ENCODE measurements at places on chromosomes 11 and 22.

DNA sequence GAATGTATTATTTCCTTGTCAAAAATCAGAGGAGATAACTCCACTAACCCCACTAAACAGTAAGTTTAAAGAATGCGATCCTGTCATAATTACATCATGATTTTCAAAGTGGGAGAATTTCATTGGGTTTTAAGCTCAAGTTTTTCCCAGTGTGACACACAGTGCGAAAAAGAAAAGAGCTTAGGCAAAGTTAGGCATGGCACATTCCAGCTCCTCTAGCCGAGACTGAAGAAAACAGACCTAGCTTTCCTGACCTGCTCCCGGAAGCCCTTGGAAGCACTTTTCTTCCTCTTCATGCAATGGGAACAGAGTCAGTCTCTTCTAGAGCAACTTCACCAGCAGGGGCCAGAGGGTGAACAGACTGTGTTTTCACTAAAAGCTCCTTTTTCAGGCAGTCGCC lies 76.6 kb upstream of the AKIP1 start:
- no peak for DNase-seq

- DNase-seq: no peak
Measured at GRCh38 chr22:19387575-19387974, 44.0 kb downstream of the HIRA start.

GRCh38 chr11:46181843-46182424 lies 60.7 kb upstream of the PHF21A start:
- no peak for DNase-seq

DNA sequence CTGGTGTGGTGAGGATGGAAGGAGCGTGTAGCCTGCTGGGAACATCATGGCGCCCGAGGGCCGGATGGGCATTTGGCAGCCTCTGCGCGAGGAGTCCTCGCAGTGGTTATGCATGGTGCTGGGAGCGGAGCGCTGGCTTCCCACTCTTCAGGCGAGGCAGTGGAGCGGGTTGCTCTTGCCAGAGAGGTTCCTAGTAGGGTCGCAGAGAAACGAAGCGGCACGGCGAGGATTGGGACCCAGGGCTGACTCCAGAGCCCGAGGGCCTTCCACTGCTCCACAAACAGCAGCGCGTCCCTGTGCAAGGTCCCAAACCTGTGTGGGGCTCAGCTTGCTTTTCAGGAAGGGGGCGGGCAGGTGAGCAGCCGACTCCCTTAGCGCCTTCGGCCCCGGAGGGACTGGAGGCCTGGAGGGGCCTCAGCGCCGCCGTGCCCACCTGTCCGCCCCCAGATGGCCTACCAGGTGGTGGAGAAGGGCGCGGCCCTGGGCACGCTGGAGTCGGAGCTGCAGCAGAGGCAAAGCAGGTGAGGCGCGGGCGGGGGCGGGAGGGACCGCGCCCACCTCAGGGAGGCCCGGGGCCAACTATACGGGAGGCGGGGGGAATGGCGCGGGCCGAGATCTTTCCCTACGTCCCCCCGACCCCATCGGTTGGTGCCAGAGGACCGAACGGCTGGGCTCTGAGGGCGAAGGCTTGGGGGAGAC lies 7.2 kb downstream of the ATG16L2 start:
- no peak for DNase-seq

DNA sequence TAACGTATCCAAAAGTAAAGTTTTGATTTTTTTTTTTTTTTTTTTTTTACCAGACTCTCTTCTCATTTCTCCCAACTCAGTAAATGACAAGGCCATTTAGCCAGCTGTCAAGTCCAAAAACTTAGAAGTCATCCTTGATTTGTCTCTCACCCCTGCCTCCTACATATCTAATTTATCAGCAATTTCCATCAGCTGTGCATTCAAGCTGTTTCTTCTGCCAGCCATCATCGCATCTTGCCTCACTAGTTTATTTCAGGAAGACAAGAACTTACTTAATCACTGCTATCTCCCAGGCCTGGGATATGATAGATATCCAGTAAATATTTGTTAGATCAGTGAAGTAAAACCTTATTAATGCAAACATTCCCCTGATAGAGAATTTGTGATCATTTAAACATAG lies 47.6 kb downstream of the SCGB1A1 start:
- DNase-seq: no peak

DNA sequence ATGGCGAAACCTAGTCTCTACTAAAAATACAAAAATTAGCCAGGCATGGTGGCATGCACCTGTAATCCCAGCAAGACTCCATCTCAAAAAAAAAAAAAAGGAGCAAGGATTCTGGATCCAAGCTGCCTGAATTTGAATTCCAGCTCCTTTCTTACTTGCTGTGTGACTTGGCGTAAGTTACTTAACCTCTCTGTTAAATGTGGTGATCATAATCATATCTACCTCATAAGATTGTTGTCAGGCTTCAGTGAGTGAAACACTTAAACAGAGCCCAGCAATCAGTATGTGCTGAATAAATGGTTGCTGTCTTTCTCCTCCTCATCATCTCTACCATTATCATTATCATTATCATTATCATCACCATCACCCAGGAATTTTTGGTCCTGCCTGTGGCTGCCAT lies 2.7 kb downstream of the MB start:
- no peak for DNase-seq

DNA sequence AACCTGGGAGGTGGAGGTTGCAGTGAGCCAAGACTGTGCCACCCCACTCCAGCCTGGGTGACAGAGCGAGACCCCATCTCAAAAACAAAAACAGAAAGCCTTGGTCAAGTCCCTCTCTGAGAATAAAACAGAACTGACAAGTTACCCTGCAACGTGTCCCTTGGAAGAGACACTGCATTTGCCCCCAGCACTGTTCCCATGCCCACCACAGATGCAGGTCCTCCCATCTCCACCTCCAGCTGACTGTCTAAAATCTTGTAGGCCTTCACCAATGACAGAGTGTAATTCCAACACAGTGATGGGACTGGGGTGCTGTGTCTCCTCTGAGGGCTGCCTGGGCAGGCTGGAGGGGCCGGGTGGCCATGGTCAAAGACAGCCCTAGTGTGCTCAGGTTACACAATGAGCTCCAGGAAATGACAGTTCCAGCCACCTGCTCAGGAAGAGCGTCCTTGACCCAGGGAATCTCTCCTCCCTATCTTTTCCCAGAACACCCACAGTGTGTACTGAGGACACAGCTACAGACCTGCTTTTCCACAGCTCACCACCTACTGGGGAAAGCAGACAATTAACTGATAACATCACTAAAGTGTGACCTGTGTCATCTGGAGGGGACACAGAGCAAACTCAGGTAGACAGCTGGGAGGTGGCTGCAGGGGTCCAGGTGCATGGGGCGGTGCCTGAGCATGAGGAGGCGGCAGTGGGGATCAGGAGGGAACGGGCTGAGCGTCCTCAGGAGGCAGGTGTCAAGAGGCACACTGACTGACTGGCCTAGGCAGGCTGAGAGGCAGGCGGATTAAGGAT lies 56.4 kb downstream of the ARFGAP3 start:
- no peak for DNase-seq

GRCh38 chr11:79242616-79243015 lies 198.2 kb downstream of the TENM4 start:
- DNase-seq: peak; percentile 68

DNA sequence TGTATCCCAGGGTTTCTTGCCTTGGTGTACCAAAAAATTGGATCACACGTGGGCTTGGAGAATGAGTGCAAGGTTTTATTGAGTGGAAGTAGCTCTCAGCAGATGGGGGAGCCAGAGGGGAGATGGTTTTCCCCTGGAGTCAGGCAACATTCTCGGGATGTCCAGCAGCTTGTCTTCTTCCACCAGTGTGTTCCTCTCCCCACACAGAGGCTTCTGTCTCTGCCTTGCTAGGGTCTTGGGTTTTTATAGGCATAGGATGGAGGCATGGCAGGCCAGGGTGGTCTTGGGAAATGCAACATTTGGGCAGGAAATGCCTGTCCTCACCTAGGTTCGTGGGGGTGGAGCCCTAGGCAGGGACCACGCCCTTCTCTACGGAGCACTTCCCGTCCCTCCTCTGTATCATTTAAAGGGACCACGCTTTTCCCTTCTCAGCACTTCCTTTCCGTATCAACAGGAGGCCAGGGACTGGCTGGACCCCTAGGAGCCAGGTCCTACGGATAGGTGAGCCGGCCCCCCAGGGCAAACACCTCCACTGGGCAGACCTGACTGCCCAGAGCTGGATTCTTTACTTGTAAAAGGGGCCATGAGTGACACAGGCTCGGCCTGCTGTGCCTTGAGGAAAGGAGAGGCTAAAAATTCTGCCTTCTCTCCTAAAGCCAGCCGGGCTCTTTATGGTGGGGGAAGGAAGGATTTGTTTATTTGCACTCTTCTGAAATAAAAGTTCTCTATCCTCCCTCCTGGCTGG lies 55.3 kb upstream of the CCDC188 start:
- DNase-seq: peak; percentile 33

DNA sequence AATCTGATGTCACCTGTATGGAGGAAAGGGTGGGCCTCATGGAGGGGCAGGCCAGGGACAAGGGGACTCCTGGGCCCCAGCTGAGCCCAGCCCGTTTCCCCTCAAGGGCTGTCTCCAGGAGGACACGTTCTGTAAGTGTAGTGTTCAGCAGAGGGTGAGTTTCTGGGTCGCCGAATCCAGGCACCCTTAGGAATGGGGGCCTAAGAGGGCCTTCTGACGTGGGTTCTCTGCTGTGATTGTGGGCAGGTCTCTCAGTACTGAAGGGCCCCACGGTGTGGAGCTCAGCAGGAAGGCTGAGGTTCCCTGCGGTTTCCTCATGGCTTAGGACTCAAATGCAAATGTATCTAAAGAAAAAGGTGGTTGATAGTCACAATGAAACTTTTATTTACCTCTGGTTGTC lies 6.5 kb downstream of the PTDSS2 start:
- no peak for DNase-seq

DNA sequence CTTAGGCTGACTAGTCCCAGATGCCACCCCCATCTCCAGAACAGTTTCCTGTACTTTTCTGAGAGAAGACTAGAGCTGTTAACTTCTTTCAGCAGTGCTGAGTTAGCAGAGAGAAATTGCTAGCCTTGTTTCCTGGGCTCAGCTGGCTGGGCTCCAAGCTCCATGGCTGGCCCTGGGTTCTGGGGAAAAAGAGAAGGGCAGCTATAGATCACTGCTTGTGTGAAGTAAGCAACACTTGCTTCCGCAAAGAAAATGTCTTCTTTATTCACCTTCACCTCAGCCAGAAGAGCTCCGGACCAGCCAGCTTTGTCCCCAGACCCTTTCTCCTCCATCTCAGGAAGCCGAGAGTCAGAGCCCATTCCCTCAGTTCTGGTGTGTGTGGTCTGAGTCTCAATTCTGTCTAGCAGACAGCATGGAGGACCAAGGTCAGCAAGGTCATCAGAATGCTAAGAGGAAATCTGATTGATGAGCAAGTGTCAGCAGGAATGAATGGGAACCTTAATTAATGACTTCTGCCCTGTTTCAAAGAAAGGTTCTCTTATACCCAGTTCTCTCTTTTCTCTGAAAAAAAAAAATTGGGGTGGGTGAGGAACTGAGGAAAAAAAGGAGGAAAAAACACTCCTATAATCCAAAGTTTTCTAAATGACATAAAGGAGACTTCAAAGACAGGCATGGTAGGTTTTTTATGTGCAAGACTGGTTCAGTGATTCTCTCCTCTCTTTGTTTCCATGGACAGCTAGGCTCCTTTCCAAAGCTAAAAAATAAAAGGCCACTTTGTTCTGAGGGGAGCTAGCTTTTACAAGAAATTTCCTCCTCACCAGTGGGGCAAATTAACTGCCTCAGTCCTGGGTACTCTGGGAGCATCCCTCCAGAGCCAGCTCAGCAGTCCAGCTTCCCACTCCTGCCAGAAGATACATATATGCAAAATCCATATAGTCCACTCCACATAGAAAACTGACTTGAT lies 63.6 kb upstream of the FAM181B start:
- DNase-seq: no peak

DNA sequence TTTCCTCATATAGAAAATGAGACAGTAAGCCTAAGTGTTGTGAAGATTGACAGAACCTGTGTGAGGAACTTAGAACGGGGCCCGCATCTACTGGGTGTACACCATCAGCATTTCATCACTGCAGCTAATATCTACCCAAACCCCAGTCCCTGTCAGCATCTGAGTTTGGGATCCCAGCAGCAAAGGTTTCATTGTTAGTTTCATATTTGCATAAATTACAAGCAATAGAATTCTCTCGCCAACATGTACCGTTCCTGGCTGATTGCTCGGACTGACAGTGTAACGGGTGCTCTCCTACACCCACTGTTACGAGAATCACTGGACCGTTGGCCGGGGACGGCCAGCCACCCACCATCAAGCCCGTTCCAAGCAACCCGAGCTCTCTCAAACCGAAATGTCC lies 10.4 kb upstream of the TMPRSS6 start:
- DNase-seq: no peak

GRCh38 chr11:32829157-32829679 lies 509 bp upstream of the PRRG4 start:
- DNase-seq: no peak

- DNase-seq: no peak
Measured at GRCh38 chr22:22825213-22825593, 62.4 kb upstream of the IGLL5 start.

- DNase-seq: no peak
Measured at GRCh38 chr11:1949302-1949701, 2.2 kb downstream of the MRPL23 start.

- peak; percentile 87 for DNase-seq
Measured at GRCh38 chr11:8063324-8063723, 17.7 kb upstream of the TUB start.

GRCh38 chr11:67436459-67437081 lies 912 bp downstream of the PTPRCAP start:
- no peak for DNase-seq

DNA sequence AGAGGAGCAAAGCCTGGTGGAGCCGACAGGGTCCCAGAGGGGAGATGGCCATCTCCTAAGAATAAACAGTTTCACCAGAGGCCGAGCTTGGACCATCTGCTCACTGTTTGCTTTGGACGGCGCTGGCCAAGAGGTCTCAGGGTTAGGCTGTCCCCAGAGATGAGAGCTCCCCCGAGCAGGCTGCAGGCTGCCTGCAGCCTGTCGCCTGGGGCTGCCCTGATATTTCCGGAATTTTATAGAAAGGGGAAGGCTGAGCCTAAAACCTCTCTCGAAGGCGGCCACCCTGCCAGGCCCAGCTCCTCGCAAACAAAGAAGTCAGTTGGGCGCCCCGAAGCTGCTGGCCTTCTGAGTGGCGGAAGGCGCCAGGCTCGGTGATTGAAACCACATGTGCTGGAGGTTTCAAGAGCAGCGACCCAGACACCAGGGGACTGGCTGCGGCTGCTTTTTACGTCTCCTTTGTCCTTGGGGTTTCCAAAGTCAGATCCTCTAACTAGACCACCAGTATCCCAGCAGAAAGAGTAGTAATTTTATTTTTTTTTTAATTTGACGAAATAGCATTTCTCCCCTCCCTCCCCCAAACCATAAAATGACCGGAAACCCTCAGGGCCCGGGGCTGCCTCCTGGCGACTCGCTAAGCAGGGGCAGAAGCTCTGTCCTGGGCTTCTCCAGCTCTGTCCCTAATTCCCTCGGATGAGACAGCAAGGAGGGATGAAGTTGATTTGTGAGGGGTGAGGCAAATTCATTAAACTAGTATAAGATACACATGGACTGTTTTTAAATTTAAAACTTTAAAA lies 57.4 kb downstream of the CLMP start:
- DNase-seq: peak; percentile 81

GRCh38 chr22:37240941-37241320 lies 3.1 kb downstream of the RAC2 start:
- DNase-seq: no peak
